ENCODE measurements at places on chromosomes 5 and 9.

DNA sequence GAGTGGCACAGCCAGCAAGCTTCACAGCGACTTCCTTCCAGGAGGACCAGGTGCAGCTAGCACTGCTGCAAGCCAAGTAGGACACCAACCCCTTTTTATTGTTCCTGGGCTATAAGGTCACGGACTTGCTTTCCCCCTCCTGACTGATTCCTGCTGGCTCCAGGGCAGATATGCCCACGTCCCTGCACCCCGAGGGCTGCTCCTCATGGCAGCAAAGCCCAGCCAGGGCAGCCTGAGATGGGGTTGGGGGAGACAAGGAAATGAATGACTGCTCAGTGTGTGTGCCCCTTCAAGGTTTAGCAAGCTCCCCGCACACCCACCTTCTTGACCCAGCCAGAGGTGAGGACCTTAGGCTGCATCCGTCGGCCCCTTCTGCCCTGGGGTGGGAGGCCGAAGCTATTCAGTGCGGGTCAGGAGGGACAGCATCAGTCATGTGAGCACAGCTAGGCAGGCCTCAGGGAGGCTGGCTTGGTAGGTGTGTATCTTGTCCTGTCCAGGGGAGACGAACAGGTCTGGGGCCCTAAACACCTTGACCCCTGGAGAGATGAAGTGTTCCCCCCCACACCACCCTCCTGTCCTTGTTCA lies 136.2 kb upstream of the PHYKPL start:
- no peak for DNase-seq

DNA sequence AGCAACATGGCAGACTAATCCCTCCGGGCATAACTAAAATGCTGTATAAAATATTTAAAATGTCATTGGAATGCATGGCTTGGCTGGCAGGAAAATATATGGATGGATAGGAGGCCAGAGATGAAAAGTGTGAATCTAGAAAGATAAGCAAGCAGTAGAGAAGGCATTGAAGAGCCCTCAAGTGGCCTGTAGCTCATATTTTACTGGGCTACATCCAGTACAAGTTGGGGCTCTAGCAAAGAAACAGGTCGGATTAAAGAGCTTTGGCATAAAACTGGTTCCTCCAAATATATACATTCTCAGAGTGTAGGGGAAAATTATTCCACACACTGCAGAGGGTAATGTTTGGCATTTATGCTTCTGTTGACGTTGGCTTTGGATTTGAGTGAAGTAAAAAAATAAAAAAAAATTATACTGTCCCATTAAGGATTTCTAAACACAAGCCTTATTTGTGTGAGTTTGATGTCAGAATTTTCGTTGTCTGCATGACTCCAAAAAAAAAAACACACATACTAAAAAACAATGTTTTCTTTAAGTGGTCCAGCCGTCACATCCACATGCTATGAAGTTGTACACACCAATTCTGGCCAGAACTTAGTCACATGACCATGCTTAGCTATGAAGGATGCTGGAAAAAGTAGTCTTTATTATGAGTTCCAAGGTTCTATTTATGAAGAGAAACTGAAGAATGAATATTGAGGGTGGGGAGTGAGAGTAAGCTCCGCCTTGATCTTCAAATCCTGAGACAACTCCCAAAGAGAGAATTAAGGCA lies 147.0 kb downstream of the TLE1 start:
- DNase-seq: no peak

GRCh38 chr9:113668061-113668460 lies 204.5 kb downstream of the RGS3 start:
- no peak for DNase-seq

- DNase-seq: peak; percentile 36
Observed at GRCh38 chr5:107580889-107581820, 89.6 kb downstream of the EFNA5 start.

DNA sequence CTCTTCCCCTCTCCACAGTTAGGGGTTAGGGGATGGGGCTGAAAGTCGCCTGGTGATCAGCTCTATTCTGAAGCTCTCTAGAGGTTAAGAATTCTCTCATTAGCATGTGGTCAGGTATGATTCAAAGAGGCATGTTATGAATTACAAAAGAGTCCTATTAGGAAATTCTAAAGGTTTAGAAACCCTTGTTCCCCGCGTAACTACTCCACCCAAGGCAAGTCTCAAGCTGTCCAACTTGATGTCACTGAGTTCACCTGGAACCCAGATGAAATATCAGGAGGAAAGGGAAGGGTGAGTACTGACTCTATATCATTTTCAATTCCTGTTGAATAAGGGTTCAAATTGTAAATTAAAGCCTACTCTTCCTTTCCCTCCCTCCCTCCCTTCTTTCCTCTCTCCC lies 18.1 kb upstream of the RNF145 start:
- no peak for DNase-seq

GRCh38 chr5:32222723-32223470 lies 48.8 kb upstream of the GOLPH3 start:
- no peak for DNase-seq

Data from muscle of back (tissue), 13 donors.